ENCODE measurements at places on chromosomes 2 and 18. TPM values are rescaled to one million over a fixed set of nuclear protein-coding genes. Genes with fewer than 3 reads are reported as not detected.

Gene SCG2
- total RNA-seq = 0.13 TPM

Gene ALK
- not detected for total RNA-seq

Gene CHRNG
- not detected for total RNA-seq

Gene UXS1
- total RNA-seq = 41.6 TPM

Gene TSGA10
- 8.4 TPM for total RNA-seq

Gene LINC00305
- not detected for total RNA-seq
